ENCODE measurements at places on chromosomes 1 and 21. TPM values are rescaled to one million over a fixed set of nuclear protein-coding genes. Genes with fewer than 3 reads are reported as not detected.

Gene SPATA21
- 0.07 TPM for total RNA-seq

Gene ARTN
- total RNA-seq: 10.6 TPM

Gene ALG14
- 2.7 TPM for total RNA-seq

Gene RORC
- 0.52 TPM for total RNA-seq

Gene SAMD13
- total RNA-seq: 0.61 TPM

Gene CA6
- total RNA-seq: not detected

Gene ILDR2
- 1.7 TPM for total RNA-seq

Gene ORC1
- 46.4 TPM for total RNA-seq

DNA sequence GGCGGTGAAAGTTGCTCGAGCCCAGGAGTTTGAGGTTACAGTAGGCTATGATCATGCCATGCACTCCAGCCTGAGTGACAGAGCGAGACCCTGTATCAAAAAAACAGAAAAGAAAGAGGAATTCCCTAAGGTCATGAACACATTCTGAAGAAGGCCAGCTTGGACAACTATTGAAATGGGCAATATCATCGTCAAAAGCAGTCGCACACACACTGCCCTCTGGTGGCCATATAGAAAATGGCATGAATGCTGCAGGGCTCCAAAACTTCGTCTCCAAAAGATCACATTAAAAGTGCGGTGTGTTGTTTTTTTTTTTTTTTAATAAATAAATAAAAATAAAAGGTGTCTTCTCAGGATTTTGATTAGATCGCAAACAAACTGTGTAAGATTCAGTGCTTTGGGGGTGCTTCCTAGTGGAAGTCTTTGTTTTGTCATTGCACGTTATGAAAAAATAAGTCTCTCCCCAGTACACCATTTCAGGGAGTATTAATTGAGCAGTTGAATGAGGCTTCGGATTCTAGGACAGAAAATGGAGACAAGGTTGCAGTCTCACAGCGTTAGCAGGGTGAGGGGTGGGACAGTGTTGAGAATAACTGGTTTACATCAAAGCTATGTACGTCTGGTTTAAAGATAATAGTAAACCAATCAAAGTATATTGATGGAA, 87.5 kb upstream of the FMN2 start:
- DNase-seq: no peak

GRCh38 chr1:198160222-198160621, 3.4 kb downstream of the NEK7 start:
- DNase-seq: no peak

DNA sequence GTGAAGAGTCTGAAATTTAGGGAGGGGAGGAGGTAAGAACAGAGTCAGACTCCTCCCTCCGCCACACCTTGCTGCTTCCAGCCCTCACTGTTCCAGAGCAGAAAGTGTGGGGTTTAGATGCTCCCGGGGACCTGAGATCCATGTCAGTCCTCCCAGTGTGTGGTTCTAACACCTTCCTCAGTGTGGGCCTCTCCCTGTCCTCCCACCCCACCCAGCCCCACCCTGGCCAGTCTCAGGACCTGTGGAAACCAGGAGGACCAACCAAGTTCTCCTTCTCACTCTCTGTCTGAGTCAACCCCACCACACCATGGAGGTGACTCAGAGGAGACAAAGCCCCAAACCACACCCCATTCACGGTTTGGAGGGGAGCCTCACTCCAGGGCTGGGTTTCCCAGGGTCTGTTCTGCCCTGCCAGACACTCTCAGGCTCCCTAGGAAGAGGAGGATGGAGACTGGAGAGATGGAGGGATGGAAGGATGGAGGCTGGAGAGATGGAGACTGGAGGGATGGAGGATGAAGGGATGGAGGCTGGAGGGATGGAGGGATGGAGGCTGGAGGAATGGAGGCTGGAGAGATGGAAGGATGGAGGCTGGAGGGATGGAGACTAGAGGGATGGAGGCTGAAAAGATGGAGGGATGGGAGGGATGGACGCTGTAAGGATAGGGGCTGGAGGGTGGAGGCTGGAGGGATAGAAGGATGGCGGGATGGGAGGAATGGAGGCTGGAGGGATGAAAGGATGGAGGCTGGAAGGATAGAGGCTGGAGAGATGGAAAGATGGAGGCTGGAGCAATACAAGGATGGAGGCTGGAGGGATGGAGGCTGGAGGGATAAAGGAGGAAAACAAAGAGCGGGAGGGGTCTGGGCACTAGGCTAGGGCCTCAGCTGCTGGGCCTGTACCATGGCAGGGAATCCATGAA, 100.9 kb upstream of the RUNX3 start:
- no peak for DNase-seq

DNA sequence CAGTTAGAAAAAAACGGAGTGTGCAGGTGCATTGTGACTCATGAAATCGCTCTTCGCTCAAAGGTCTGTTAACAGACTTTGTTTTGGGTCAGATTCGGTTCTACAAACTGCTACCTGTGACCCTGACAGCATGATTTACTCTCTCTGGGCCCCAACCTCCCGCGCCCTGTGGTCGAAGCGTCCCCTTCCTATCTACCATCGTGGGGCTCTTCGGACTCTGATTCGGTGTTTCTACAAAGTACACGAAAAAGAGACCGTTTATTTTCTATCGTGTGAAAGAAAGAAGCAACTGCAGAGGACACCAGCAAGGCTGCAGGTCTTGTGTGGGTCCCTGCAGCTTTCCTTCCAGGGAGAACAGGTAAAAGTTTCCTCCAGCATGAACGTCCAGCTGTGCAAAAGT, 29.4 kb upstream of the SLC19A1 start:
- DNase-seq: peak; percentile 4

- no peak for DNase-seq
Observed at GRCh38 chr1:176826265-176826664, 338.2 kb downstream of the ASTN1 start.

DNA sequence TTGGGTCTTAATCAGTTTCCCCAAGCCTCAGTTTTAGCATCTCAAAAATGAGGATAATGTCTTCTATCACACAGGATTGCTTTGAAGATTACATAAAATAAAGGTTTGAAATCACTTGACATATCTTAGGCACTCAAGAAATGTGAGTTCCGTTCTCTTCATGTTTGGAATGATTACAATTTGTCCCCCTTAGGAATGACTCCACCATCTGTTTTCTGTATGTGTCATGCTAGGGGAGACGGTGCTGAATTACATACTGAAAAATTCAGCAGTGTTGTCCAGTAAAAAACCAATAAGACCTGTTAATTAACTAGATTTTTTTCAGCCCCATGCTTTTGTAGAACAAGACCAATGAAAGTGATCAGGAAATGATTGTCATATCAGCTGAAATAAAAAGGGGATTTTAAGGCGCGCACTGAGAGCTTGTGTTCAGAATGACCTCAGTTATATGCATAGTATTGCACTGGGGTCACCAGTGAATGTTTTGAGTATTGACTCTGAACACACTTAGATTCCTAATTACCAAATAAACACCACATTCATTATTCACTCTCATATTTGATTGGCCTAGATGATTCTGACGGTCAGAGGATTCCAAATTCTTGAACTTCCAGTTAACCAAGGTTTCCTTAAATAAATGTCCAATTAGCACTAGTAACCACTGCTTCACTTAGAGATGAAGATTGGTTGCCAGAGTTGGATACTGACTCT, 114.5 kb upstream of the KCNK2 start:
- DNase-seq: no peak

GRCh38 chr1:168469690-168470089, 74.1 kb downstream of the XCL2 start:
- no peak for DNase-seq

DNA sequence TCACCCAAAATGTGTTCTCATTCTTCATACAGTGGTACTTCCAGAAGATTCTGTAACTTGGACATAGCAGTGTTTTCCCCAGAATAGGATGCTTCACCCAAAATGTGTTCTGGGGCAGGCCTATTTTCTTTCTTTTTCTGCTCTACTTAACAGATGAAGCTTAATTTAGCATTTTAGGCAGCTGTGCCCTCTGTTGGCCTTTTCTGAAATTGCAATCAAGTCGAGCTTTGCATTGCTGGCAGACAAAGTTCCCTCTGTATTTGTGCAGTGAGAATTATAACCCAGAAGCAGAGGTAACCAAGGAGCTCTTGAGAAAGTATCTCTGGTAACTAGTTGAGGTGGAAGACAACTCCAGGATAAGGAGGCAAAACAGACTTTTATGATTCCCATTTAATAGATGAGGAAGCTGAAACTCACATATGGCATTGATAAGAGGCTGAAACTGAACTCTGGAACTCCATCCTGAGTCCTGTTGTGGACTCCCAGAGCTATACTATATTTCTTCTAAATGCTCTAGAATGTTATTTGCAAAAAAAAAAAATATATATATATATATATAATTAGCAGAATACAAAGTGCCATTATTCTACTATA, 50.3 kb upstream of the L1TD1 start:
- DNase-seq: peak; percentile 51

GRCh38 chr21:42691901-42692559, 38.6 kb downstream of the PDE9A start:
- no peak for DNase-seq

DNA sequence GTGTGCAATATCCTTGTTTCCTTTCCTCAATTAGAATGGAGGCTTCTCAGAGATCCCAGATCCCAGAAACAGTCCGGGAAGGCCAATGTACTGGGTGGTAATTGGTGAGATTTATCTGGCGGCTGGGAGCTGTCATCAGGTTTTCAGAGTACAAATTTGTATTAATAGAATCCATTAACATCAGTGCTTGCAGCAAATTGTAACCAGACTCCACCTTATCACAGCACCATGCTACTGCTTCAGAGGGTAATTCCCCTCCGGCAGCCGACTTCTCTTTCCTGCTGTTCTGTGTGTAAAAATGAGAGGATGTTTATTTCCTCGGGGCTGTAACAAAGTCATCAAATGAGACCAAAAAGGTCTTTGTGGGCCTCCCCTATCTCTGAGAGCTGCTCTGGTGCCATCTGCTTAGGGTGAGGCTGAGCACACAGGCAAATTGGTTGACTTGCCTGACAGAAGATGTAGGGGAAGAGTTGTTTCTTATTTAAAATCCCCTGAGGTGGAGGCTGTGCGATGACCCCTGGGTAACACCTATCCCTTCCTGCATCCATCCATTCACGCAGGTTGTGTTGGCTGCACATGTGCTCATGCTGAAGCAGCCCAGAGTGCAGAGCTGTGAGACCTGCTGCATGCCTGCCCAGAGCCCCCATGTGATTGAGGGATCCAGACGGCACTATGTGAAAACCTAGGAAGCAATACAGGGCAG, 19.2 kb downstream of the NFASC start:
- no peak for DNase-seq

DNA sequence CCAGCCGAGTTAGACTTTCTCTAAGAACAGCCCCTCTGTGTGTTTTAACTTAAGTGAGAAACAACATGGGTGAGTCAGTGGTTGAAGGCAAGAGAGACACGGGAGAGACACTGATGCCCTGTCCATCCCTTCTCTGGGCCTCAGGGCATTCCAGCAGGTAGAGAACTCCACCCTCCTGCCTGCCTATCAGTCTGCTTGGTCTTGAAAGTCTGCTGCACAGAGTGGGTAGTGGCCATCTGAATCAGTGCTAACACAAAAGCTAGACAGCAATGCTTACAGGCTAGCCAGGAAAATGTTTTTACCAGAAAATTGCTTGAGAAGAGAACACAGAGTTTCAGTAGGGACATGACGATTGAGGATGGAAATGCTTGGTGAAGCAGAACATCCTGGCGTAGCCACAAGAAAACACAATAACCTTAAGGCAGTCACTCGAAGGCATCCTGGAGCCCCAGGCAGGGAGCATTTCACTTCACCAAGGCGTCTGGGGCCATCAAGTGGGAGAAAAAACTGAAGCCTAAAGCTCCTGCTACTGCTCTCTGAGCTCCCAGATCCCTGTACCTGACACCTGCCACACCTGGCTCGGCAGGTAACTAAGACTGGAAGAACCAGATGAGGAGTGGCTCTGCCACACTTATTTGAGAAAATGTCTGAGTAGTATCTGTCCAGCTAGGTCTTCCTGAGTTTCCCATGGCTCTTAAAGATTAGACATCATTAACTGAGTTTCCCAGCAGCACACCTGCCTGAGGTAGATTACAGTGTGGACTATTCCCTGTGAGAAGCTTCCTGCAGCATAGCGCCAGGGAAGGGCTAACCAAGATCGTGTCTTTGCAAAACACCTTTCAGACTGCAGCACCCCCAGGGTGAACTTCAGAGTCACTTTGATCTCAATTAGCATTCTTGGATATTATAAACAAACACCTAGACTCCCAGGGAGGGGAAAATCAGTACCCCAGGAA, 18.1 kb upstream of the LBR start:
- no peak for DNase-seq

DNA sequence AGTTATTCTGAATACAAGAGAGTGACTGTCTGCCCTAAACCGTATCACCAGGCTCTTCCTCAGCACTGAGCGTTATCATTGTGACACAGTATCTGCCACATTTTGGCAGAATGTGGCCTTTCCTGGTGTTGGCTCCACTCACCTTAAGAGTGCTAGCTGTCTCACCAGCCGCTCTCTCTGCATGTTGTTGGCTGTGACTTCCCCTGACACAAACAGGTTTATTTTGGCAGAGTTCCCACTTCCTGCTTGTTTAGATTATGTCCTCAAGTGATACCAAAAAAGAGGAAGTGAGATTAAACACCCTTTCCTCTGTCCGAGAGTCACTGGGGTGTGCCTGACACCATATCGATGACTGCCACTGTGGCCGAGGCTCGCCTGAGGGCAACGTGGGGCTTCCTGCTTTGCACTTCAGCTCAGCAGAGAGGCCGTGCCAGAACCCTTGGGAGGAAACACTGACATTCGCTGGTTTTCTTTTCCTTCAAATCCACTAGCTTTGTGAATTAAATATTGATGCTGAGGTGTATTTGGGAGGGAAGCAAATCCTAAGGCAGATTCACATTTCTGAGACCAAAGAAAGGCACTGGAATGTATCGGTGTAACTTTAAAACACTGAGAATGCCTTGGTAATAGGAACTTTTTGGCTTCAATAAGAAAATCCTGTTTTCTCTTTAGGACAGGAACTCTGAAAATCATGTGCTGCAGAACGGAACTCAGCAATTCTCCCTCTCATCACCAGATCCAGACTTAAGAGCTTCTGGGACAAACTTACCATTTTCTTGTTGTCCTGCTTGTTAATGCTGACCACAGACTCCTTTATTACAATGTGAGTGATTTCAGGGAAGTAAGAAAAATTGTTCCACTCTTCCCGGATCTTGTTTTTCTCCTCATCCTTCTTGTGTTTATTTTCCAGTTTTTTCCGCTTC, 102.1 kb downstream of the JAK1 start:
- no peak for DNase-seq

DNA sequence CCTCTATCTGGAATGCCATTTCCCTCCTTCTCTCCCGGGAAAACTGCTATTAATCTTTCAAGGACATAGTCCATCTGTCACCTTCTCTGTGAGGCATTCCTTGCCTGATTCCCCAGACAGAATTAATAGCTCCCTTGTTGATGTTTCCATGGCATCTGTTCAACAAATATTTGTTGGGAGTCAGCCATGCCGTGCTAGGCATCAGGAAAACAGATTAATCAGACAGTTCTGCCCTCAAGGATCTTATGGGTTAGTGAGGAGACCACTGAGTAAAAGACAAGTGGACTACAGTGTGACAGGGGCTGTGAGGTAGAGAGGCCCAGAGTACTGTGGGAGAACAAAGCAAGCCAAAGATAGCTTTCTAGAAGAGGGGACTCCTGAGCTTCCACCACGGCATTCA, 11.4 kb upstream of the MAGOH start:
- no peak for DNase-seq
